HuH-7.5 (cell line): ENCODE measurements at places on chromosomes 7 and 10.

DNA sequence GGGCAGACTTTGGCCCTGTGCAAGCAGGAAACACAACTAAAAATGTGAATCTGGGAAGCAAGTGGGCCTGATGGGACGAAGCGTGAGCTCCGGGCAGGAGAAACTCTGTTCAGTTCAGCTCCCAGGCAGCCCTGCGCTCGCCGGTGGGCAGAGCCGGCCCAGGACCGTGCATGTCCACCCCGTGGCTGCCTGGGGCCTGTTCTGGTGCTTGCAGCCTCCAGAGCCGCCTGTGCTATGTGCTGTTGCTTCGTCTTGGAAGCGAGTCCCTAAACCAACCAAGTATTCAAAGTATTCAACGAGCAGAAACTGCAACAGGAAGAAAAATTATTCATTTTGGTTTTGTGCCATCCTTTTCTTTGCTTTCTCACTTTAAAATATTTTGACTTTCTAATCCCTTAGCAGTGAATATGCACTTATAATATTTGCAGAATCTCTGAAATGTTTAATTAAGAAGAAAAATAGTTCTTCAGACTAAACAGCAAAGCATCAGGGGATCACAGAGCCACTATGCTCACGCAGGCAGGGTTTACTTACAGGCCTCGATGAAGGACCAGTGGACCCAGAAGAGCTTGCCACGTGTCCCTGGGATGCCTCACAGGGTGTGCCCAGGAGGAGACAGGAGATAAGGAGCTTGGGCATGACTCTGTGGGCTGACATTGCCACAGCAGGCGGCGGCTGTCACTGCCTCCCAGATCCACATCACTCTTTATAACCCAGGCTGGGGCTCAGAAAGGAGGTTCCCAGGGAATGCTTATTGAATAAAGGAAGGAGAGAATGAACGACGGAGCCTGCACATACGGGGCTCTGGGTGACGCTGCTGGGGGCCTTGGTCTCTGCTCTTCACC lies 45.6 kb downstream of the VIPR2 start:
- no peak for DNase-seq

DNA sequence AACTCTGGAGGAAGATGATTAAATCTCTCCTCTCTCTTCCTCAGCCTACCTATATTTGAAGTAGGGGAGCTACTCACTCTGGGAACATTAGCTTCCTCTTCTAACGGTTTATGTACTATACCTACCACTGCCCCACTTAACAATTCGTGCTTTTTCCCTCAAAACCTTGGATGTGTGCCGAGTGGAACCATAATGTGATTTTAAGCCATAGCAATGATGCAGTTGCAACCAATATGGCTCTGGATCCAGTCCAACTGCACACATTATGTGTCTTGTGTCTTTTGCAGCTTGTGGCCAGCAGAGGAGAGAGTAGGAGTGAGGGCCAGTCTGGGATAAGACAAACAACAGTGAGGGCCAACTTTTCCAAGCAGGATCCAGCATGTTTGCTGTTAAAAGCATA lies 170.7 kb downstream of the GATA3 start:
- DNase-seq, result no peak

DNA sequence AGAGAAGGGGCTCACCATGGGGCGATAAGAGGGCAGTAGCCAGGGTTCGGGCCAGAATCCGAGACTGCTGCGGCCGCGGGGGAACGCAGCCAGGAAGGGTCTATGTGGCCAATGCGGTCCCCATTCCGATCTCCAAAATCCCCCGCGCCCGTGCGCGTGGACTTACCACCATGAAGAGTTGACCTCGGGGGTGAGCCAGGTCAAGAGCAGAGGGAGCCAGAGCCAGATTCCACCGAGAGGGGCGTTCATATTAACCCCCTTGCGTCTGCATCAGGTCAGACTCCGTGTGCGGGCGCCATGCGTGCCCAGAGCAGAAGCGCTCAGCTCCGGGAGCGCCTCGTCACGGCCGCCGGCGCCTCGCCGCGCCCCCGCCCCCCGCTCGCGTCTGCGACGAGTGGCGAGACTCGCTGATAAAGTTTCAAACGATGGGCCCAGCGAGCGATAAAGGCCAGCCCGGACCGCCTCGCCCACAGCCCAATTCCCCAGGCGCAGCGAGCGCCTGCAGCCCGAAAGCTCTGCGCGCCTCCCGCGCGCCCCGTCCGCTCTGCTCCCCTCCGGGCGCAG lies at the start of gene WNT2:
TSS of gene WNT2 (minus strand) at position 318 of the 564 bp plus-strand sequence. CDS start at position 249, 69 bp downstream.
- no peak for DNase-seq

DNA sequence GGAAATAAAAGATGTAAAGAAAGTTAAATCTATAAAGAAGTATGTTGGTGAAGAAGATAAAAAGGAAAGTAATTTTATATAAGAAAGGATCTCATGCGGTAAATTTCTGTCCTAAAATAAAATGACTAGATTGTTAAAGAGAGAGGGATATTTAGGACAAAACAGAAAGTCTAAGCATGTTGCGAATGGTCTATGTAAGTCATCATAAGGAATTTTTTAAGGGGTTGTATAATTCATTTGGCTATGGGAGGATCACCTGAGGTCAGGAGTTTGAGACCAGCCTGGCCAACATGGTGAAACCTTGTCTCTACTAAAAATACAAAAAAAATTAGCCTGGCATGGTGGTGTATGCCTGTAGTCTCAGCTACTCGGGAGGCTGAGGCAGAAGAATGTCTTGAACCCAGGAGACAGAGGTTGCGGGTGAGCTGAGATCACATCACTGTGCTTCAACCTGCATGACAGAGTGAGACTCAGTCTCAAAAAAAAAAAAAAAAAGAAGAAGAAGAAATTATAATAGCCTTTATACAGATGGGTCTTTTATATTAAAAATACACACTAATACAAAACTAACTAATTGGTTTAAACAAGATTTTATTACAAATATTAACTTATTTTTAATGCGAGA lies 294.3 kb downstream of the MAGI2 start:
- no peak for DNase-seq

GRCh38 chr7:13159467-13160184 lies 472.2 kb downstream of the ARL4A start:
- no peak for DNase-seq

DNA sequence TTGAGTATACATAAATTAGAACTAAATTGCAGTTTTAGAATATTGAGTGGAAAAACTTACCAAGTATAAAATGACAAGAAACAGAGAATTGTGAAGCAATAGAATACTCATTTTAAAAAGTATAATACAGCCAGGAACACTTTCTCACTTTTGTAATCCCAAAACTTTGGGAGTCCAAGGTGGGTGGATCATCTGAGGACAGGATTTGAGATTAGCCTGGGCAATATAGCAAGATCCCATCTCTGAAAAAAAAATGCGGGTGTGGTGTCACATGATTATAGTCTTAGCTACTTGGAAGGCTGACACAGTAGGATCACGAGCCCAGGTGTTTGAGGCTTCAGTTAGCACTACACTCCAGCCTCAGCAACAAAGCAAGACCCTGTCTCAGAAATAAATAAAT lies 440.9 kb upstream of the POT1 start:
- DNase-seq, result no peak

DNA sequence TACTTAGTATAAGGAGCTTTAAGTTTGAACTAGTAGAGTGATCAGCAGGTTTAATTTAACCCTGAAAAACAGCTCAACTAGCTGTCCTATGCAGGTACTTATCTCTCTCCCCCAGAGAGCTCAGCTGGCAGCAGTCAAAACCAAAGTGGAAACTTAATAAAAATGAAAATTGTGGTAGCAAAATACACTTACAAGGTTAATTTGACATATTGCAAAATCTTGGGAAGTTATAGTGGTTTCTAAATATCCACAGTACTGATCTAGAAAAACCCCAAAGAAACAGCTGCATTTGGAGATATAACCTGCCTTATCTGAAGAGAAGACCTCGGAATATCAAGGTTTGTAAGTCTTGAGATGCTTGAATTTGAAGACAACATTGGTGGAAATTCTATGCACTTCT lies 269.2 kb downstream of the RNLS start:
- DNase-seq, result no peak

DNA sequence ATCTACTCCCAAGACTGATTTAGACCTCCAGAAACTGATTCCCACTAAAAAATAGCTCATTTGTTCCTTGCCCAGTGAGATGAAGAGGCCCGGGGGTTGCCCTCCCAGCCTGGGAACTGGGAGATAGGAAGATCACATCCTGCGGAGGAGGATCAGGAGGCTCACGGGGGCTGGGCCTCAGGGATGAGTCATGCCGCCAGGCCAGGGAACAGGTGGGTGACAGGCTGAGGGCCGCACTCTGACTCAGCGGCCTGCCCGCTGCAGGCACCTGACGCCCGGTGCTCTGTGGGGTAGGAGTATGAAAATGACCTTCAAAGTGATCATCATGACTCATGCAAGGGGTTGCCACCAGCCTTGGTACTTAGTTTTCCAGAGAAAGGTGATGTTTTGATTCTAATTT lies 104.5 kb upstream of the ZPBP start:
- no peak for DNase-seq

DNA sequence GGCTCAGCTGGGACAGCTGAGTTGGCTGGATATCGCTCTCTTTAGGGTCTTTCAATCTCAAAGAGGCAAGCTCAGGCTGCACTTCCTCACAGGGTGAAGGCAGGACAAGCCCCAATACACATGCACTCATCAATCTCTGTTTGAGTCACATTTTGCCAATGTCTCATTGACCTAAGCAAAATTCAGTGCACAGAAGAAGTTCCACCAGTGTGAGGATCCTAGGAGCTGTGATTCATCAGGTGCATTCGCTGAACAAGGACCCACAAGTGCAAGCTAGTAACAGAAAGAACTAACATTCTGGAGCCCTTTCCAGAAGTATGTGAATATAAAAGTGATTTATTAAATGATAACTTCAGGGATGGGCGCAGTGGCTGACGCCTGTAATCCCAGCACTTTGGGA lies 477.2 kb downstream of the GPAM start:
- DNase-seq, result no peak

- no peak for DNase-seq
Measured at GRCh38 chr10:48639632-48640031, 34.8 kb upstream of the ARHGAP22 start.

DNA sequence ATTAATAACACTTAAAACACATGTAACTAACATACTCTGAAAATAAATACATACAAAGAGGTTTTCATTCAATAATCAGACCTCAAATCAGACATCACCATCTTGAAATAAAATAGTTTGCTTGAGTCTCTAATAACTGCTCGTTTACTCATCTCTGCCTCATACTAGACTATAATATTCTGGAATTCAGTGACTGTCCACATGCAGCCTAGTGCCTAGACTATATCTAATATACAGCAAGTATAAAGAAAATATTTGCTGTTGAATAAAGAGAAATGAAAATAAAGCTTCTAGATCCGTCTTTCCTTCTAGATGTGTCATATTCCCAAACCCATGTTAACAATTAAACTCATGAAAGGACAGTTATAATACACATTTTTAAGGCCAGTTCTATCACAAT lies 236.3 kb upstream of the LRRN3 start:
- no peak for DNase-seq

- no peak for DNase-seq
Measured at GRCh38 chr7:5678295-5679047, 103.0 kb downstream of the RNF216 start.

DNA sequence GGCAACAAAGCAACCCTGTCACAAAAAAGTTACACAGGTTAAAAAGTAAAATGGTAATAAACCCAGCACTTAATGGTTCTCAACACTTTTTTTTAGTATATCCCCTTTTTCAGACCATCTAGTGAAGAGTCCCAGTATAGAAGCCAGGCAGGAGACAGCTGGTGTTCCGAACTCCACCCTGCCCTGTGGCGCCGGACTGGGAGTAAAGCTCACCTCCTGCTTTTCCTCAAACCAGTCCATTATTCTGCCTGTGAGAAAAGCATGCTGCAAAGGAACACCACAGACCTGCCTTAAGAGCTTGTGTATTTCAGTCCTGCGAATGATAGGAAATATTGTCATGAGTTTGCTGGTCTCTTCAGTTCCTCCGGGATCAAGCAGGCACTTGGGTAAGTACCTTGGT lies 81.0 kb downstream of the EZH2 start:
- no peak for DNase-seq

GRCh38 chr7:140672382-140673062 lies at the start of gene ADCK2:
Gene ADCK2 (plus strand): TSS chr7:140672945. CDS start chr7:140673331, 386 bp downstream.
- peak; percentile 90 for DNase-seq

DNA sequence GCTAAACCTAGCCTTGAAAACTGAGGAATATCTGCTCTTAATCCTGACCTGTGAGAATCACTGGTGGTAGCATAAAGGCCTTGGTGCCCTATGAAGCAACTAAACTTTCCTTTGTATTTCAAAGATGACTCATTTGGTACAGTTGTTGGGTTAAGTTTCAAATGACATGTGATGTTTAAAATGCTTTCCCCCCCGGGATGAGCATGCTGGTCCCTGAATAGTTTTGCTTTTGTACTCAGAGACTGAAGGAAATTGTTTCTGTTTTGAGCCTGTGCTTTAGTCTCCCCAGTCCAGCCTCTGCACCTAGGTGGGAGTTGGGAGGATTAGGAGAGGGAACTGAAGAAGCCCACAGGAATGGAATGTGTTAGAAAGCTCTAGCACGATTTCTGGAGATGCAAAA lies 258.9 kb upstream of the NPY start:
- no peak for DNase-seq

- DNase-seq, result no peak
Measured at GRCh38 chr10:44859546-44860285, 51.4 kb upstream of the TMEM72 start.

GRCh38 chr7:191105-191980 lies 1.0 kb upstream of the FAM20C start:
- peak; percentile 62 for DNase-seq

DNA sequence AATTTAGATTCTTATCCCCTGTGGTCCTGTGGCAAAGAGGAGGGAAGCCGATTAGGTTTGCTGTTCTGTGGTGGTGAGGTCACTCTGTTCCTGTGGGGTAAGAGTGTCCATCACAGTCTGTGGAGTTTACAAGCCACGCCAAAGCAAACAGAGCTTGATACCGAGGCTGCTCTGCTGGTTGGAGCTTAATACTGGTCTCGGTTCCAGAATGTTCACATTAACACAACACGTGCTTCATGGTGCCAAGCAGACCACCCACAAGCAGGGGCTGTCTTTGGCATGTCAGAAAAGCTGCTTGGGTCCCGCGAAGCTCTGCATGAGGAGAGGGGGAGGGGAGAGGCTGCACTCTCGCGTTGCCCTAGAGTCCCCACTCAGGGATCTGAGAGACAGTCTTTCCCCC lies 47.5 kb downstream of the DNAJB6 start:
- DNase-seq, result peak; percentile 54

DNA sequence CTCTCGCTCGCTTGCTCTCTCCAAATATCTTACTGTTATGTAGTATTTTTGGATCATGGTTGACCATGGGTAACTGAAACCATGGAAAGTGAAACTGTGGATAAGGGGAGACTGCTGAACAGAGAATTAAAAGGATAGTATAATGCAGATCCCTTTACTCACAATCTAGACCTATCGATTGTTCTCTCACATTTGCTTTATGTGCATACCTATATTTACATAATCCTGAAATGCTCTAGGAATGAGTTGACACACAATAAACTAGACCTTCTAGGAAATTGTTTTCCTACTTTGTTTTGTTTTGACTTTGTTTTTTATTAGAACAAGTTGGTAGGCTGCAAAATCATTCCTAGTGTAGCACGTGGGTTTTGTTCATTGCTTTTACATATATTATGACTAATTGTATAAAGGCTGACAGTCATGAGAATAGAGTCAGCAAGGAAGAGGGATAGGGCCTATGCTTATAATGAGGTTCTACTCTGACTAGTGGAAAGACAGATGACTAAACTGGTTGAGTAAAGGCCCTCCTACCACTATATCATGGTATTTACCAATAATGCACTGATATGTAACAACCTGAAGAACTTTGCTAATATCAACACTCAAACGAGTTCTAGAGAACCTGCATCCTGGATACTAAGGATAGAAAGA lies 175.3 kb upstream of the TARP start:
- DNase-seq, result no peak
